ENCODE measurements at places on chromosomes 3 and 15.

DNA sequence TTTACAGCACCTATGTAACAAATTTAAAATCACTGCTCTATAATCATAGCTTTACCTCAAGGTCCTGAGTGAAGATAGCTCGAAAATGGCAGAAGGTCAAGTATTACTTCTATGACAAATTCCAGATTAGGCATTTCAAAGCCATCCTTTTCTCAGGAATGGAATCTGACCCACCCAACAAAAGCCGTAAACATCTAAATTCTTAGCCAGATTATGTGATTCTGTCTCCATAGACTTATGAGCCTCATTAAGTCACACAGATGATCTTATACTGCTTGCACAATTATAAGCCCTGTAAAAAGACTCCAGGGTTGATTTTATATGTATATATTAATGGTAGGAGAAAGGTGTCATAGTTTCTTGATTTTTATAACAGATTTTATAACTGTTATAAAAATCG is 56.9 kb downstream of the CEP152 start:
- DNase-seq, result no peak

DNA sequence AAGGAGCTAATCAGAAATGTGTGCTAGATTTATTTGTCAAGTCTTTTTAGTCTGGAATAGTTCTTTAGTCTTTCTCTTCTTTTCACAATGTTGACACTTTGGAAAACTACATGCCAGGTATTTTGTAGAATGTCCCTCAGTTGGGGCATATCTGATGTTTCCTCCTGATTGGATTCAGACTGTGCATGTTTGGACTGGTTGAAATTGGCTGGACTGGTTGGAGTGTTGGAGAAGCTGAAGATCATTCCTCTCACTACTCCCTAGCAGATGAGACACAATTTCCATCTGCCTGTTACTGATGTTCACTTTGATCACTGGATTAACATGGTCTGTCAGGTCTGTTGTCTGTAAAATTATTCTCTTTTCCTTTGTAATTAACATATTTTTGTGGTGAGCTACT is 3.7 kb downstream of the NME9 start:
- DNase-seq, result no peak

DNA sequence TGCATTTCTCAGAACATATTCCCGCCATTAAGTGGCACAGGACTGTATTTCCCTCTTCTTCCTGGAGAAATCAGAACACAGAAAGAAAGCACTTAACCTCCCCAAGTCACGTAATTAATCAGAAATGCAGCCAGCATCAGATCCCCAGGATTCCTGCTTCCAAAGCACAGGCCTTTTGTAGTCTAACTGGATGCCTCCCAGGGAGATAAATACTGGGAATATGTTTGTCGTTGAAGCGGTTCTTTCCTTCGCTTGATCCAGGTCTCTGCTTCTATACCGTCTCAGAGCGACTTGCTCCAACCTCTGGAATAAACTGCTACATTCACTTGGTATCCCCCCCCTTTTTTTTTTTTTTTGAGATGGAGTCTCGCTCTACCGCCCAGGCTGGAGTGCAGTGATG is 198.6 kb downstream of the KBTBD8 start:
- DNase-seq, result no peak

DNA sequence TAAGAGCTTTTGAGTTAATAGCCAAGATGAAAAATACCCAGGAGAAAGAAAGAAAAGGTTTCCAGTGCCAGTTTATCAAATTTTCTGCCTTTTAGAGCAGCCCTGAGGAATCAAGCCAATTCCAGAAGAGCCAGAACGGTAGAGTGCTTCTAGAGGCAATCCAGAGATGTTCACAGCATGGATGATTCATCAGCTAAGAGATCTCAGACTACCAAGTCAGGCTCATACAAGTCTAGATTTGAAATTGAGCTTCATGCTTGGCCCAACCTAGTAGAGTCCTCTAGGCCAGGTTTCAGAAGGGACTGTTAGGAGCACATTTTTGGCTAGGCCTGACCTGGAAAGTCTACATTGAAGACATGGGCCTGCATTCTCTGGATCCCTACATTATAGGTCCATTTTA is 15.5 kb downstream of the WDR48 start:
- no peak for DNase-seq

GRCh38 chr15:35986191-35986721 is 440.3 kb upstream of the DPH6 start:
- DNase-seq, result no peak
